Renal pelvis (tissue), 12 donors: ENCODE measurements at places on chromosomes 3 and 15. TPM values are rescaled to one million over a fixed set of nuclear protein-coding genes. Genes with fewer than 3 reads are reported as not detected.

DNA sequence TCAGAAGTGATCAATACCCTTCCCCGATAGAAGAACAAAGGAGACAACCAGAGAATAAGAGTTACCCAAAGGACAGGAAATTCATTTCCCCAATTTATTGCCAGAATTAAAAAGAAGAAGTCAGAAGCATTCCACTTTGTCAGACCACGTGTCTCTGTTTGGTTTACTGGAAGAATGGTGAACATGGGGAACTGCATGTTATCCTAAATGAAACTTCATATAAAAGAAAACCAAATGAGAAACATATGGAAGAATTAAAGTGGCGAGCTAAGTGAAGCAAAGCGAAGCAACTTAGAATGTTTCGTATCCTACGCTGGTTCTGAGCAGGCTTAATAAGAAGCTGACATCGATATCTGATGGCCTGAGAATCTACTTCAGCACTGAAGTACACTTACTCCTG lies 190.7 kb downstream of the MAGI1 start:
- no peak for DNase-seq

DNA sequence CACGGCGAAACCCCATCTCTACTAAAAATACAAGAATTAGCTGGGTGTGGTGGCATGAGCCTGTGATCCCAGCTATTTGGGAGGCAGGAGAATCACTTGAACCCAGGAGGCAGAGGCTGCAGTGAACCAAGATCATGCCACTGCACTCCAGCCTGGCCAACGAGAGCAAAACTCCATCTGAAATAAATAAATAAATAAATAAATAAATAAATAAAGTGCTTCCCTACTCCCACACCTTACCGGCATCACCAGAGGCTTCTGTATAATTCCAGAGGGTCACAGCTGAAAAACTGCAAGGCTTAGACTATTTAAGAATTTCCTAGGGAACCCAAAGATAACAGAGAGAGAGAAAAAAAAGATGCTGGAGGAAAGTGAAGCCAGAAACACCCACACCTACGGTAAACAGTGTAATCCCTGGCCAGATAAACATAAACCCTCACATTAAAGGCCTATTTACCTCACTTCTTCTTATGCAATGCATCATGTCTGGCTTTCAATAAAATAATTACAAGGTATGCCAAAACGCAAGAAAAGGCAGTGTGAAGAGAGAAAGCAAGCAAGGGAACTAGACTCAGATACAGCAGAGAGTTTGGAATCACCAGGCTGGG lies 15.0 kb upstream of the TRPM1 start:
- no peak for DNase-seq

- DNase-seq: peak; percentile 48
Measured at GRCh38 chr15:94671858-94672532, 440.6 kb downstream of the MCTP2 start.

DNA sequence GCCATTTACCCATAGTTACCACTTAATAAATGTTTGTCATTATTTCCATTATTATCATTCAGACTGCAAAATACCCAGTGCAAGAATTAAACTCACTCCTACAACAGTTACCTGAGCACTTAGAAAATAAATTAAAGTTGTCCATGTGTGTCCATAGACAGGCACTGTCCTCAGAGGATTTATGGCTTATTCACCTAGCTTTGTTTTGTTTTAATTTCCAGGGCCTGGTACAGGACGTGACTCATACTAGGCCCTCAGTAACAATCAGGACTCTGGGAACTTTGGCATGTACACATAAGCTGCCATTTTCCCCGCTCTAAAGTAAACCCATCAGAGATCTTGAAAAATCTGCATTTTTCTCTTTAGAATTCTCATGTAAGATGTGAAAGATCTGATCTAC lies 458.5 kb upstream of the ARRDC4 start:
- no peak for DNase-seq

DNA sequence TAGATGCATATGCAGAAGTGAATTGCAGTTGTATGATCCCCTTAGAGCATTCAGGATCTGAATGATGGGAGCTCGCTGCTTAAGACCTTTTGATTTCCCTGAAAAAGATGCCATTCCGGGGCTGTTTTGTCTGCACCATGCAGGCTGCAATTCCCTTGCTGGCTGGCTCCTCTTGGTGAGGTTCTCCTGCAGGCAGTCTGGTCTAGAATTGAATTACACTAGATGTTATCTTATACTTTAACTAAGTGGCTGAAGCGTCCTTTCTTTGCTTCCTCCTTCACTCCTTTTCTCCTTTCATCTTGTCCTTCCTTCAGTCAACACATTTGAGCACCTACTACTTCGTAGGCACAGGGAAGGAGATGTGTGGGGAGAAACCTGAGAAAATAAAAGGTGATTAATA lies 18.6 kb upstream of the MYZAP start:
- DNase-seq: no peak

DNA sequence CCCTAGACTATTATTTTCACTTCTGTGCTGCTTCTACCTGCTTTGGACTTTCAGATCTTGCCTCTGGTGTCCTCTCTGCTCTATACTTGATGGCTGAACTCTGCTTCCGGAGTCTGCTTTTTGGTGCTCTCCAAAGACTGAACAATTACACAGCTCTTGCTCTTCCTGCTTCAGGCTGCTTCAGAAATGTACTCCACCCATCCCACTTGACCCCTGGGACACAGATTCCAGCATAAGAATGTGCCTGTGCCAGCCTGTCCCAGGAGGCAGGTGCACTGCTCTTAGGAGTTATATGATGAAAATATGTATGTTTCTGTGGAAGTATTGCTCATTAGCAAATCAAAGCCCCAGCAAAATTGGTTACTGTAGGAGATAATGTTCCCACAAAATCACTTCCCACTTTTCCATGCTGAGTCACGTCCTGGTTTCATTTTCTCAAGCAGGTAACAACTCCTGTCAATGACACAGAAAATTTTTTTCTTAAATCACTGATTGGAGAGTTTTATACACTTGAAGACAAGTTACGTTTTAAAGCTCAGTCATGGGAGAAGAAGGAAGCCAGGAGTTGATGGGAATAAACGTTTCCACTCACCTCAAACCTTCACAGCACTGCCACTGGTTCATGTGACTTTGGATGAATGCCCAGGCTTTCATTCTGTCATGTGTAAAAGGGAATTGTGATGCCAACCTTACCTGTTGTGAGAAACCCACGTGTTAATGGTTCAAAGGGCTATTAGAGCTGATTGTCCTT lies 239.4 kb upstream of the ZPLD1 start:
- no peak for DNase-seq

Gene PFN2
- 423 TPM for polyA plus RNA-seq

Gene DNAH12
- 1.6 TPM for polyA plus RNA-seq

Gene KCNH8
- 0.92 TPM for polyA plus RNA-seq

DNA sequence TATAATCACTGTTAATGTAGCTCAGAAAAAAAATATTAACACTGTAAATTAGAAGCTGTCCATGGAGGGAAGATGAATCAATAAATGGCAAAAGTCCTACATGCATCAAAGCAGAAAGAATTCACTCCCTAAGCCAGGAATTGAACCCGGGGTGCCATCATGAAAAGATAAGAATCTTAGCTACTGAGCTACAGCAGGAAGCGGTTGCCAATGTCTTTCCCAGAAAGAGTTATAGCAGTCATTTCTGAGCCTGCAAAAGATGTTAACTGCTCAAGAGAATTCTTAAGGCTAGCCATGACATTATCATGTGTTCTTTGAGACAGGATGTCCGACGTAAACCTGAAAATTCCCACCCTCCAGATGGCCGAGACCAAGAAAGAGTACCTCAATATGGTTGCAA lies 47.4 kb upstream of the MKRN3 start:
- no peak for DNase-seq

Gene NUP210
- 29.7 TPM for polyA plus RNA-seq

DNA sequence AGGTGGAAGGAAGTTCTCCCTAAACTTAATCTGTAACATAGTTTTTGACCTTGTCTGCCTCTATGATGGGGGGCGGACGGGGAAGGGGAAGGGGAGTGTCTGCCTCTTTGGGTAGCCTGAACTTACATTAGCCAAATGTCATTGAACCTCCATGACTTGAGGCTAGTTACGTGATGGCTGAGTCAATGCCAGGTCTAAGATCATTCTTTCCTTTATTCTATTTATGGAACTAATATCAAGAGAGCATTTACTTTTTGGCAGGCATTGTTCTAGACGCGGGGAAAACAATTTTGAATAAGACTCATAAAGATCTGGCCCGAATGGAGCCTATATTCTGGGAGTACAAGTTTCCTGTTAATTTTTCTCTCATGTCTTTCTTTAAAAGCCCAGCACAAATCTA lies 340.7 kb upstream of the C2CD4B start:
- no peak for DNase-seq

DNA sequence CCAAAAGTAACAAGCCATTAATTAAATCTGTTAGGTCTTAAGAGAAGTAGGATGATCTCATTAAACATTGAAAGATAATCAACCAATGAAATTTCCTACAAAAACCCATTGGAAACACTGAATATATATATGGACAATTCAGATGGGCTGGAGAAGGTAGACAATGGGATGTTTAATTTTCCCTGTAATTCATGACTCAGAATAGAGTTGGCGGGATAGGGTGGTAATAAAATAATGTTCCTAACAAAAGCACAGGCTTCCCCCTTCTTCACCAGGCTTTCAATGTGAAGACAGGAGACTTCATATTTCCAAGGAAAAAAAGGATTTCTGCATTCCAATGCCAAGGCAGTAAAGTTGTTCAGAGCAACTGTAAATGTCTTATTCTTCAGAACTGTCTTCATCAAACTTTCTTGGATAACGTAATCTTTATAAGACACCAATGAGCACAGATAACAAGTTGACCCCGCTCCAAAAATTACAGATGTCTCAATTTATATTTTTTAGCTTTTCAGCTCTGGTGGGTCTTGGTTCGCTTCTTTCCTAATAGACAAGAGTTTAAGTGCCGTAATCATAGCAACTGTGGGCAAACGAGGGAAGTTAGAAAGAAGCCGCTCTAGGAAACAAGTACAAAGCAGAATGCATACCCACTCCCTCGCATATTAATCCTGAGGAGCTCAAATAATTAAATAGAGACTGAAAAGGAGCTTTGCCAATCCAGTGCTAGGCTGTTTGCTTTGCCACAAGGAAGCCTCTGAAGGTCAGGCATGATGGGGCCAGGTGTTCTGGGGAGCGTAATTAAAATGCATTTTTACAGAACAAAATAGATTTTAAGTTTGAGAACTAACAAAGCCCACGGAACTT lies 377.0 kb downstream of the FOXP1 start:
- DNase-seq: no peak

Gene STRIT1
- polyA plus RNA-seq: 1.6 TPM

GRCh38 chr3:55650011-55650410 lies 162.9 kb upstream of the WNT5A start:
- no peak for DNase-seq

DNA sequence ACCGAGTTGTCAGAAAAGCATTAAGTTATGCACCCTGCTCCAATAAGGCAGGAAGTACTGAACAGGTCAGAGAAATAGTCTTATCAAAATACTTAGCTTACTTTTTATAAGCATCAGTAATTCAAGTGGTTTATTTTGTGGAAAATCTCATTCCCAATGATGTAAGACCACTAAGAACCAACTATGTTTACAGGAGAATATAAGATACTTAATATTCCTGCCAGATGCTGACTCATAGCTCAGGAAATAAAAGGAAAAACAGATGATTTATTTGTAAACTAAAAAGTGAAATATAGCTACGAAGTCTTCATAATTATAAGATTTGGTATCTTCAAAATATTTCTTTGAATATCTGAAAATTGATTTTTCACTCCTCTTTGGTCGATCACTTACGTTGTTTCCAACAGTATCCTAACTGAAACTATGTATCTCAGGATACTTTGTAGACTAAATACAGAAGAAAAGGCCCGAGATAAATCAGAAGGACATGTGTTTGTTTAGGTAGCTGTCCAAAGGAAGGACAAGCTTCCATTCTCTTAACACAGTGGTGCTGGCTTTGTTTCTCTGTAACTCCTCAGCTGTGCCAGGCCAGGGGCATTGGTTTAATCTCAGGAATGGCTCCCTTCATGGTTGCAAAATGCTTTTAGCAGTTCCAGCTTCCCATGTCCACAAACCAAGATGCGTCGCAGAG lies 295.8 kb downstream of the GBE1 start:
- DNase-seq: no peak

GRCh38 chr3:69161587-69162307 lies 39.4 kb upstream of the LMOD3 start:
- DNase-seq: peak; percentile 48

Gene ZIC1
- 0.13 TPM for polyA plus RNA-seq

Gene SERINC4
- not detected for polyA plus RNA-seq

GRCh38 chr3:54713031-54713430 lies 214.8 kb downstream of the LRTM1 start:
- DNase-seq: no peak

DNA sequence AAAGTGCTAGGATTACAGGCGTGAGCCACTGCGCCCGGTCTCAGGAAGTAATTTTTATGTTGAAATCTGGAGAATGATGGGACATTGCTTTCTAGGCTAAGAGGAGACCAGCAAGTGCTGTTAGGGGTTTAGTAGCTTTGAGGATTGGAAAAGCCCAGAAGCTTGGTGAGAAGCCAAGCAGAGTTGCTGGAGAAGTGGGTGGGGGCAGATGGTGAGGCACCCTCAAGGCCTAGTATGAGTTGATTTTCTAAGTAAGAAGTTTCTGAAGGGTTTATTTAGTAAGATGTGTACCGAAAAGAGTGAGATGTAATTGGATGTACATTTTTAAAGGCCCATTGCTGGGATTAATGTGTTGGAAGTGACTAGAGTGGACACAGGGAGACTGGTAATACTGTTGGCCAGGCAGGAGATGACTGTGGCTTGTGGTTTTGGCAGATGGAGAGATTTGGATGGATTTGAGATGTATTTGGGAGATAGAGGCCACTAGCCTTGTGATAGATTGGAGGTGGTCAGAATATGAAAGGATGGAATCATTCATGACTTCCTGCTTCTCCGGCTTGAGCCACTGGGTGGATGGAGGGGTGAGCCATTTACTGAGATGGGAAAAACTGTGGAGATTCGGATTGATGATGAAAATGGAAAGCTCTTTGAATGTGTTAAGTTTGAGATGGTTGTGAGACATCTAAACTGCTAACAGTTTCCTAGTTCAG lies 2.3 kb downstream of the LRRC28 start:
- DNase-seq: no peak

- DNase-seq: no peak
Measured at GRCh38 chr15:68271854-68272471, 5.6 kb upstream of the FEM1B start.

- no peak for DNase-seq
Measured at GRCh38 chr3:73175698-73176097, 114.2 kb downstream of the EBLN2 start.

DNA sequence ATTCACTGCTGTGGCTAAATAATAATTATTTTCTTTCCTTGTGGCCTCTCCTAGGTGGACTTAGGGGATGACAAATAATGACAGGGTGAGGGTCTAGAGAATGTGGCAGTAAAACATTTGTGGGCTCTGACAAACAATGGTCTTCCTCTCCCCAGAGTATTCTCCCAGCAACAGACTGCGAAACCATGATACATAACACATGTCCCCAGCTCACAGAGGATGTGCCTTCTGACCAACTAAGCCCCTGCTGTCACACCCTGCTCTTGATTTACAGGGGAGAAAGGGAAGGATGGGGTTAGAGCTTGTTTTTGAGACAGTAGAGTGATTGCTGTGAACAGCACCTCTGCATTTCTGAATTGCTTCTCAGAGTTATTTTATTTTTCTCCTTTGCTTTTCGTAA lies 116.6 kb upstream of the CTDSPL start:
- no peak for DNase-seq

GRCh38 chr3:194200422-194201081 lies 64.6 kb downstream of the HES1 start:
- DNase-seq: no peak
